ENCODE measurements at places on chromosomes 5 and 9.

- peak; percentile 78 for DNase-seq
These were observed 138.1 kb downstream of the C9orf50 start for GRCh38 chr9:129482521-129483414.

DNA sequence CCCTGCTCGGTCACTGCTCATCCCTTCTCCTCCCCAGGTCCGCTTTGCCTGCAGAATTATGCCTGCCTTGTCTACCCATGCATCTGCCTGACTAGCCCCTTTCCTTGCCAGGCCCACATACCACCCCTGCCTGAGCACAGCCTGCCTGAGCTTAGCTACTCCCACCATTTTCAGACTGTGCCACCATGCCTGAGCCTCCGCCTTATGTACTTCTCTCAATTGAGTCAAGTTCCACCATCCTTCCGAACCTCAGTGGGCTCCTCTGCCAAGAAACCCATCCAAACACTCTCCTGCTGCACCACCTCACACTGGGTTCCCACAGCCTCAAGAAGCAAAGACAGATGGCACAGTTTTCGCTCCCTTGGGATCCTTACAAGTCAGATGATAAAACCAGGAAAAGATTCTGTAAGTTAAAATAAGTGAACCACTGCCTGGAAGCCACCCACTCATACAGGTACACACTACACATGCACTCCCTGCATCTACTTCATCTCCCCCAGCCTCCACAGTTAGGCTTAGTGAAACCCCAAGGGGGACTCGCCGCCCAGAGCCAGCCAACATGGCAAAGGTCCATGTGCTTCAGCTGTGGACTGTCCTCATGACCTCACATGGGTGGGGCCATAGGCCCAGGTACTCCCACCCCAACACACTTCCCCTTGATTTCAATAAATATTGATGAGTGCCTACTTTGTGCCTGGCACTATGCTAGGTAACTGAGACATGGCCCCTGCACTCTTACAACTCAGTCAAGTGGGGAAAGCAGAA lies 23.1 kb downstream of the P4HA2 start:
- DNase-seq = no peak

DNA sequence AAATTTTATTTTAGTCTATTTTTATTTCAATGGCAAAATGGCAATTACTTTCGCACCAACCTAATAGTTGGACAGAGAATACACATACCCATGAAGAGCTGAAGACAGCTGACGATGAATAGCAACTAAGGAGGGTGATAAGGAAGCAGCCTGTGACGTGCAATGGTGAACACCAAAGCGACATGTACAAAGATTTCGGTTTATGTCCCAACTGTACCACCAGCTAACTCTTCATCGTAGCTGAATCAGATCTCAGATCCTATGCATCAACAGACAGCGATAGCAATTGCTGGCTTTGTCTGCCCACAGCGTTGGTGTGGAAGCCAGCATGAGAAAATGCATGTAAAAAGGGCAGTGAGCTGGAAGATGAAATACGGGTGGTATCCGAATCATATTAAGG lies 130.6 kb upstream of the ANKH start:
- no peak for DNase-seq

- no peak for DNase-seq
These were observed 8.5 kb upstream of the CCDC192 start for GRCh38 chr5:127694518-127695171.

DNA sequence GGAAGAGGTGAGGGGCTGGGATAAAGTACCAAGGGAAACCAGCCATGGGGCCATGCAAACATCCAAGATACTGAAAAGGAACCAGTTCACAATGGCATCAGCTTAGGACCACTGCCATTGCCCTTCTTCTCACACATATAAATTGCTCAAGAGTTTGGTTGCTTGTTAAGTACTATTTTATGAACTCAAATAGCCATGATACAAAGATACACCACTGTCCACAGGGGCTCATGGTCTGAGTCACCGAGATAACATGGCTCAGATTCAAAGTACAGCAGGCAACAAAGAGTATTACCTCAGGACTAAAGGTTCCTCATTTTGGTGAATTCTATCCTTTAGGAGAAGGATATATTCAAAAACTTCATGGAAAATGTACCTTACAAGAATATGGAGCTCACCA lies 55.6 kb downstream of the FANCC start:
- no peak for DNase-seq

GRCh38 chr5:97452646-97453045 lies 269.6 kb upstream of the RIOK2 start:
- peak; percentile 3 for DNase-seq

- DNase-seq = no peak
These were observed 132.0 kb upstream of the FAM120A start for GRCh38 chr9:93319301-93319991.

- peak; percentile 77 for DNase-seq
These were observed 812 bp downstream of the SREK1 start for GRCh38 chr5:66144834-66145390.

GRCh38 chr9:3957306-3957705 lies 342.6 kb downstream of the GLIS3 start:
- no peak for DNase-seq

- no peak for DNase-seq
These were observed 150.6 kb upstream of the EDIL3 start for GRCh38 chr5:84535281-84535680.

DNA sequence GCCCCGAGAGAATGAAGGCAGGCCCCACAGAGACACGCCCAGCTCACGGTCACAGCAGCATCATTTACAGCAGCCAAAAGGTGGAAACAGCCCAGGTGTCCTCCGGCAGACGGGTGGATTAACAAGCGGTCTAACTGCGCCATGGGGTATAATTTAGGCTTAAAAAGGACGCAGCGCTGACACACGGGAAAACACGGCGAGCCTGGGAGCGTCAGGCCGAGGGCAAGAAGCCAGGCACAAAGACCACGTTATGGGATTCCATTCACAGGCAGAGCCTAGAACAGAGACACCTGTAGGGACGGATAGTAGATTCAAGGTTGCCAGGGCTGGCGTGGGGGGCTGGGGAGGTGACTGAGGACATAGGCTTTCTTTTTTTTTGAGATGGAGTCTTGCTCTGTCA lies 36.9 kb upstream of the TMEM250 start:
- no peak for DNase-seq

GRCh38 chr5:179270581-179271427 lies 74.5 kb downstream of the ADAMTS2 start:
- no peak for DNase-seq

DNA sequence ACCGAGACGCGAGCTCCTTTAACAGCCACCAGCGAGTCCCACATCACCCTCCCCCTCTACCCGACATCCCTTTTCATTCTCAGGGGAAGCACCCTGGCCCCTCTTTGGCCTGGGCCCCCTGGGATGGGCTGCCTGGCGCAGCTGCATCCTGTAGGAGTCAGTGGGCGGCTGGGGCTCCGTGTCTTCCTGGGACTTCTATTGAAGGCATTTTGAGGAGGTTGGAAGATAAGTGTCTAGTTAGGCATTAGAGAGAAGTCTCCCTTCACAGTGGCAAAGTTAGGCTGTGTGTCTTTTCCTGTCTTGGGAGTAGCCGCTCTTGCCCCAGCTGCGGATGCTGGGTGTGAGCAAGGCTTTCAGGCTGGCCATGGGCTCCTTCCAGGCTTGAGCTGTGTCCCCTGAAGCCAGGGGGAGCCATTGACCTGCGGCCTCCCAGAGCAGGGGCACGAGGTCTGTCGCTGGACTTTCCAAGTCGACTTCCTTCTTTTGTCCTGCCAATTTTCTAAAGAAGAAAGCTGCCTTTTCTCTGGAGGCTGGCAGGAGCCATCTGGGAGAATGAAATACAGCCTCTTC lies 18.6 kb upstream of the NKD2 start:
- no peak for DNase-seq

DNA sequence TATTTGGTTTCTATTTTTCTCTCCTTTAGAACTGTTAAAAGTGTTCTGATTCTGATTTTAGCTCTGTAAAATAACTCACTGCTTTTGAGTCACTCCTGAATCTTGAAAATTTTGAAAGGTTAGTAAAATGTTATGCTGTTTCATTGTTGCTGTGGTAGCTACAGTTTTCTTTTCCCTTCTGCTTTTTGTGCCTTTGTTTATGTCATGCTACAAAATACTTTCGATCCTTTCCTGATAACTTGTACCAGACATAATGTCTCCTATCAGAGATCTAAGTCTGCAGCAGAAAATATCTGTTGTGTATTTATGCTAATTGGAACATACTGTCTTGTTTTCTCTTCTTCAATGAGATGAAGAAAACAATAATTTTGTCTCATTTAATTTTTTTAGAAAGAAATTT lies 26.9 kb upstream of the CEP120 start:
- no peak for DNase-seq

- no peak for DNase-seq
These were observed 39.8 kb downstream of the ADRA1B start for GRCh38 chr5:159956074-159956473.

- no peak for DNase-seq
These were observed 4.3 kb downstream of the FAM174A start for GRCh38 chr5:100539519-100539918.

DNA sequence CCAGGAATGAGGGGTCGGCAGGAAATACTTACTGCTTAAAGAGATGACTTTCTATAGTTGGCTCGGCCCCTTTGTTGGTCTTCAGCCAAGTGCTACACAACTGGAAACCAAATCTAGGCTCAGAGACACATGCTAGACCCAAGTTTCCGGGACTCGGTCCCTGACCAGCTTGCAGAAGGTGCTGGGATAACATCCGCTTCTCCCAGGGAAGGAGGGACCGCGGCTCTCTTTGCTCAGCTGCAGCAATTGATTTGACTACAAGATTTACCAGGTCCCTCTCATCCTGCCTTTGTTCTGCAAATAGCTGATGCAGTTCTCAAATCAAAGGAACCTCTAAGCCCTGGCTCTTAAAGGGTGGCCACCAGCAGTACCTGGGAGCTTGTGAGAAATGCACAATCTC lies 314.7 kb downstream of the MLLT3 start:
- DNase-seq = no peak

DNA sequence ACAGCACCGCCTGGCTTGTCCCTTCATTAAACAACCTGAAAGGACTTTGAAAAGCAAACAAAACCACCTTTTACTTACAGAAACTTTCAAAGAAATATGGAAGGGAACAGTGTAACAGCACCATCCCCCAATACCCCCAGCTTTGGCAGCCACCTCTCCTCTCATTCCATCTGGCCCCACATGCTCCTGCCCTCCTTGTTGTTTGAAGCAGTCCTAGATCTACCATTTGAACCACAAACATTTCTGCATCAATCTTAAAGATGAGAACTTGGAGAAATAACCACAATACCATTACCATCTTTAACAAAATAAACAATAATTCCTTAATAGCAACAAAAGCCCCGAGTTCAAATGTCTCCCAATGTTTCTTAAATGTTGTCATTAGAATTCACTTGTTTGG lies 17.8 kb upstream of the COL15A1 start:
- DNase-seq = no peak

DNA sequence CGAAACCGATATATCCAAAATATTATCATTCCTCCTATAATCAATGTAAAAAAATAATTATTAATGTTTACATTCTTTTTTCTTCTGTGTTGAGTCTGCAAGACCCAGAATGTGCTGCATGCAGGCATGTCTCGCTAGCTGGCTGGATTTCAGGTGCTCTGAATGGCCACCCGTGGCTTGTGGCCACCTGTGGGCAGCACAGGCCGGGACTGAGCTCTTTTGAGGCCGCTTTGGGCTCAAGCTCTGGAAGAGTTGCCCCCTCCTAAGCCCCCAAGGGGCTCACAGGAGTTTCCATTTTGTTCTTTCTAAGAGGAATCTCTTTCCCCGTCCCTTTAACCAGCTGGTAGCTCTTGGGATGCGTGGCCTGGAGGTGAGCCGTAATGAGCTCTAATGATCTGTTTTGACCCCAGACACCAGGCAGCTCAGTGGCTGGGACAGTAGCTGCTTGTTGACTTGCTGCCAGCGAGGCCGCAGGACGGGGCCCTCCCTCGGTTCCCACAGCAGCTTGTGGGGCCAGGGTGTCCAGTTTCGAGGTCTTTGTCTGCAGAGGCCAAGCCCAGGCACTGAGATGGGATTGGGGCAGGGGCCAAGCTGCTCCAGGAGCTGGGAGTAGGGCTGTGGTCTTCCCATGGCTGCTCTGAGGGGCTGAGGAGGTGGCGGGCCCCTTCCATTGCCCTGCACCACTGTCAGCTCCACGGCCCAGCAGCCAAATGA lies 20.8 kb downstream of the ASS1 start:
- DNase-seq = no peak

DNA sequence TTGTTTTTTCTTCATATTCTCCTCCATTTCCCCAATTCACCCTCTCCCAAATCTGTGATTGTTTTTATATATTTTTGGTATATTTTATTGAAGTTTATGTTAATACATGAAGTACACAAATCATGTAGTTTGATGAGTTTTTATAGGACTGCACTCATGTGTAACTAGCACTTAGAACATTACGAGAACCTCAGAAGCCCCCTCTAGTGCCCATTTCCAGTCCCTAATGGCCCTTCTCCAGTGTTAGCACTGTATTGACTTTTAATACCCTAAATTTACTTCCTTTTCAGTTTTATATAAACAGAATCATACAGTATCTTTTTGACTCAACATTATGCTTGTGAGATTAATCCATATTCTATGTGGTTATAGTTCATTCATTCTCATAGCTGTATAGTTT lies 18.5 kb upstream of the FKTN start:
- DNase-seq = peak; percentile 29

GRCh38 chr5:14442536-14442935 lies 139.1 kb upstream of the OTULINL start:
- no peak for DNase-seq

DNA sequence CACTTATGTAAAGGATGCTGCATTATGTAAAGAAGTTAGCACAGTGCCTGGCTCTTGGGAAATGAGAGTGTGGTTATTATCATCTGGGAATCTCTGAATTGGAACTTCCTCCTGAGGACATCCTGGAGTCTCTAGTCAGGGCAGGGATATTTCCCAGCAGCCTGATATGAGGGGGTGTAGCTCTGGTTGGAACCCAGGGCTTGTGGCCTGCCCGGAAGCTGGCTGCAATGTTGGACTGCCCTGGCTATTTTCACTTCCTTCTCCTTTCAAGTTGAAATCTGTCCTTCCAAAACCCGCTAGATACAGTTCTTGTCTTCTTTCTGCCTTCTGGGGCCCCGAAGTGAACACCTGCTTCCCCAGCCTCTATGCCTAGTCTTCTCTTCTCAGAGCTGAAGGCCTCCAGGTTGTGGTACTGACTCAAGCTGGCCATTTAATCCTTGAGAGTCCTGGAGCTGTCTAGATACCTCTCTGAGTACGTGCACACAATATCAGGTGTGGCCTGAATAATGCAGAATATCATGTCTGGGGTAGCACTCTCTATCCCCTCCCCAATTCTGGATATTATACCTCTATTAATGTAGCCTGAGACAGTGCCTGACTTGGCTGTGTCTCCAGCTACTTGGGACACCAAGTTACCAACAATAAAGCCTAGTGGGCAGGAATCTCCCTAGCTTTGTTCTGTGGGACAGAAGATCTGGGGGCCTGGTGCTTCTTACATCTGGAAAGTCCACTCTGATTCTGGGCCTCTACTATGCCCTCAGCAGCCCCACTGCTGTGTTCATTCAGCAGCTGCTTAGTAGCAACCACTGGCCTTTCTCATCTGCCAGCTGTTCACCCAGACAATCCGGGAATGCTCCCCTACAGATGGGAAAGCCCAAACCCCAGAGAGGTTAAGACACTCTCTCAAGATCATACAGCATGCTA lies 45.0 kb downstream of the SLC6A7 start:
- no peak for DNase-seq

Measured in RKO (cell line).